AG09319 (cell line): ENCODE measurements at places on chromosomes 5 and 9.

GRCh38 chr5:98168871-98169270 is 604.6 kb upstream of the RGMB start:
- DNase-seq = no peak

- DNase-seq = no peak
Measured at GRCh38 chr9:3993773-3994172, 306.1 kb downstream of the GLIS3 start.

GRCh38 chr5:92283521-92283920 is 900.4 kb upstream of the ARRDC3 start:
- no peak for DNase-seq

GRCh38 chr9:136763649-136764035 is 676 bp downstream of the LCN15 start:
- DNase-seq = no peak

DNA sequence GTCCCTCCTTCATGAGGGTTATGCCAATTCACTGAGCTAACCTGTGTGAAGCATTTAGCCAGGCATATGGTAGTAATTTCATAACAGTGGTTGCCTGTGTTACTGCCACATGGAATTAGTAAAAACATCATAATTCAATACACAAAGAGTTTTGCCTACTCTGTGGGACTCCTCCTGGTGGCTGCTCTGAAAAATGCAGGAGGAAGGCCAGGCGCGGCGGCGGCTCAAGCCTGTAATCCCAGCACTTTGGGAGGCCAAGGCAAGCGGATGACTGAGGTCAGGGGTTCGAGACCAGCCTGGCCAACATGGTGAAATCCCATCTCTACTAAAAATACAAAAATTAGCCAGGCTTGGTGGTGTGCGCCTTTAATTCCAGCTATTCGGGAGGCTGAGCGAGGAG is 547.3 kb downstream of the CDK5RAP2 start:
- DNase-seq = no peak
